ENCODE measurements at places on chromosomes 16 and 17.

- DNase-seq = no peak
Observed at GRCh38 chr17:60159479-60159866, 9.7 kb downstream of the CA4 start.

GRCh38 chr16:23134274-23134673, 15.0 kb downstream of the USP31 start:
- DNase-seq = no peak

GRCh38 chr17:76419576-76420260, 33.2 kb downstream of the UBE2O start:
- DNase-seq = no peak

GRCh38 chr17:1583556-1583955, 21.0 kb upstream of the PITPNA start:
- DNase-seq = no peak

DNA sequence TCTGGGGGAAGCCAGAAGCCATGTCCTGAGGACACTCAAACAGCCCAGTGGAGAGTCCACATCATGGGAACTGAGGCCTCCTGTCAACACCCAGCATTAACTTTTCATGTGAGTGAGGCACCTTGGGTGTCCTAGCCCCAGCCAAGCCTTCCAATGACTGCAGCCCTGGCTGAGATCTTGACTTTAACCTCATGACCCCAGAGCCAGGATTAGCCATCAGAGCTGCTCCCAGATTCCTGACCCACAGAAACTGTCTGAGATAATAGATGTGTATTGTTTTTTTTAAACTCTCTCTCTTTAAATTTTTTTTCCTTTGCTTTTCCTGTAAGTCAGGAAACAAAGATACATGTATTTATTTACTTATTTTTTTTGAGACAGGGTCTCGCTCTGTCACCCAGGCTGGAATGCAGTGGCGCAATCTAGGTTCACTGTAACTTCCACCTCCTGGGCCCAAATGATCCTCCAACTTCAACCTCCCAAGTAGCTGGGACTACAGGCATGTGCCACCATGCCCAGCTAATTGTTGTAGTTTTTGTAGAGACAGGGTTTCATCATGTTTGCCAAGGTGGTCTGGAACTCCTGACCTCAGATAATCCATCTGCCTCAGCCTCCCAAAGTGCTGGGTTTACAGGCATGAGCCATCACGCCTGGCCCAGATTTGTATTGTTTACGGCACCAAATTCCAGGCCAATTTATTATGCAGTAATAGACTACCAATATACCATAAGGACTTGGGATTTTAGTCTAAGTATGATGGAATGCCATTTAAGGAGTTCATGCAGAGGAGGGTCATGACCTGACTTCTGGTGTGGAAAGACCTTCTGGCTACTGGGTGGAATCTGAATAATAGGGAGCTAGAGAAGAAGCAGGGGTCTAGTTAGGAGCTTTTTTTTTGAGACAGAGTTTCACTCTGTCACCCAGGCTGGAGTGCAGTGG, 14.0 kb upstream of the TMEM94 start:
- DNase-seq = no peak

DNA sequence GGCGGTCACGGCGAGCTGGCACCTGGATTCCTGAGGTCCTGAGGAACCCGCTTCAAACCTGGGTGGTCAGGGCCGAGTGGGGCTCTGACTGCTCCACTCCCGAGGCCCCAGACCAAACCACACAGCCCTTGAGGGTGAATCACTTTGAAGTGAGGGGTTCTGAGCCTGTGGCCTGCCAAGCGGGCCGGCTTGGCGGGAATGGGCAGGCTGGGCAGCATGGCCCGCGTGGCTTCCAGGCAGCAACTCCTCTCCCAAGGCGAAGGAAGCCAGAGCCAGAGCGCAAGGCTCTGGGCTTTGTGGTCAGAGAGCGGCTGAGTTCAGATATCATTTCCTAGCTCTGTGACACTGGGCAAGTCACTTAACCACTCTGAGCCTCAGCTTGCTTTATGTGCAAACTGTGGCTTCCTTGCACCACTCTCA, 42.7 kb downstream of the CMIP start:
- DNase-seq = no peak

GRCh38 chr17:30389756-30390300, 11.1 kb downstream of the CPD start:
- no peak for DNase-seq

DNA sequence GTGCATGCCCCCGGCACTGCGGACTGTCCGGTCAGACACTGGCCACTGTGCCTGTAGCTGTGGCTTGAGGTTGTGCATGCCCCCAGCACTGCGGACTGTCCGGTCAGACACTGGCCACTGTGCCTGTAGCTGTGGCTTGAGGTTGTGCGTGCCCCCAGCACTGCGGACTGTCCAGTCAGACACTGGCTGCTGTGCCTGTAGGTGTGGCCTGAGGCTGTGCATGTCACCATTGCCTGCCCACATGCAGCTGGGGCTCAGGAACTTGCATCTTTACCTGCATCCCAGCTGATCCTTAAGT, 5.2 kb downstream of the MTHFSD start:
- no peak for DNase-seq

- no peak for DNase-seq
Observed at GRCh38 chr16:3797473-3797872, 80.1 kb upstream of the TRAP1 start.

DNA sequence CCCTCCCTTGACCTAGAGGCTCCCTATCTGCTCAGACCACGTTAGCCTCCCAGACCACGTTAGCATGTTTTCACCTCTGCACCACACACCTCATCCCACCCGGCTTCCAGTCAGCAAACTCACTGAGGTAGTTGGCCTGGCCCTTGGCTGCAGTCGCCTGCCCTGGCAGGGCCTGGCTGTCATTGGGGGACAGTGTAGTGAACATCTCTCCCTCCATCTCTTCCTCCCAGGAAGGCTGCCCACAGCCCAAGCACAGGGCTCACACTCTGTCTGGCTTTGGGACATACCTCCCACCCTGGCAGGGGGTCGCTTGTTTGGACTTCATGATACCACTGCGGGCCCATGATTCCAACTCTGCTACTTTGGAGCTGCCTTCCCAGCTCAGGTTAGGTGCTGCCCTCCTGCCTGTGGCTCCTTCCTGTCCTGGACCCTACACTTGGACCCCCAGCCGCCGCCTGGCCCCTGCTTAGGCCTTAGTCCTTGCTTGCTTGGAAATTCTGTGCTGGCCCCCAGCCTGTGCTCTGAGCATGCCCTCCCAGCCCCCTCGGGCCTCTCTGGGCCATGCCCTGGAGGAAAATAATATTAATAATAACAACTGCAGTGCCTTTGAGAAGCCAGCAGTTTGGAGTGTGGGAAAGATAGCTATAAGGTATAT, 167.7 kb downstream of the COPRS start:
- DNase-seq = no peak

DNA sequence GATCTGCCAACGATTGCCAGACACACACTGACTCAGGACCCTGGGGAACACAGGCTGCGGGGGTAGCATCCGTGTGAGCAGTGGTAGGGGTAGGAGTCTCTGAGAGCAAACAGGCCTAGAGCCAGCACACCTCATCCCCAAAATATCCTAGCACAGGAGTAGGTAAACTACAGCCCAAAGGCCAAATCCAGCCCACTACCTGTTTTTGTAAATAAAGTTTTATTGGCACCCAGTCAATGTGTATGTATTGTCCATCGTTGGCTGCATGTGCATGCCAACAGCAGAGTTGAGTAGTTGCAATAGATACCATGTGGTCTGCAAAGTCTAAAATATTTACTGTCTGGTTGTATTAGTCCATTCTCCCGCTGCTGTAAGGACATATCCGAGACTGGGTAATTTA, 55.5 kb upstream of the GPRC5B start:
- no peak for DNase-seq

- no peak for DNase-seq
Observed at GRCh38 chr16:63785170-63785569, 1336.7 kb downstream of the CDH11 start.

- no peak for DNase-seq
Observed at GRCh38 chr17:72063262-72063661, 57.6 kb upstream of the SOX9 start.

DNA sequence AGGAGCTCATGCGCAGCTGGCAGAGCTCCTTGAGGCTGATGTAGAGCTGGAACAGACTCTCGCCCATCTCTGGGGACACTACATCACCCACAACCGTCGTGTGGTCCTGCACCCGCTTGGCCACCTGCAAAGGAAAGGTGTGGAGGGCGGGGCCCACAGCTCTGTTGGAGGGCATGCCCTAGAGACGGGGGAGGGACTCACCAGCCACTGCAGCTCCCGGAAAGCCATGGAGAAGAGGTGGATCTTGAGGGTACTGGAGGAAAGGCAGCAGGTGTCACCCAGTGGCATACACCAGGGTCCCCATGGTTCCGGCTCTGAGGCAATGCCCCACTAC, 8.6 kb downstream of the UNC13D start:
- no peak for DNase-seq

DNA sequence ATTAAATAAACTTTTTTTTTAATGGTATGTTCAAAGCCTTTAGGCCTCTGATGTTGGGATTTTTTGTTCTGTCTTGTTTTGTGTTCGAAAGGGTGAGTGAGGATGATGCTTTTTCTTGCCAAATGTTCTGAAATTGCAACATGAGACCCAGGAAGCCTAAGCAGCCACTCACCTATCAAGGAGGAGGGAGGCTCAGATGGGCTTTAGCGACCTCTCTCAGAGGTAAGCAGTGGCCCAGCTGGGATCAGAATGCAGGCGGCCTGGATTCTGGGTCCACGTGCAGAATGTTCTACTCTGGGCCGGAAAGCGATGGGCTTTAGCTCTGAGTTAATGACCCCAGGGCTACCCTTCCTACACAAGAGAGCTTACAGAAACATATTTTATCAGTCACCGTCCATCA, 386.6 kb downstream of the SOX9 start:
- no peak for DNase-seq

- no peak for DNase-seq
Observed at GRCh38 chr17:74981979-74982662, 5.3 kb upstream of the CDR2L start.

GRCh38 chr16:49697631-49698452, 158.1 kb downstream of the ZNF423 start:
- no peak for DNase-seq

DNA sequence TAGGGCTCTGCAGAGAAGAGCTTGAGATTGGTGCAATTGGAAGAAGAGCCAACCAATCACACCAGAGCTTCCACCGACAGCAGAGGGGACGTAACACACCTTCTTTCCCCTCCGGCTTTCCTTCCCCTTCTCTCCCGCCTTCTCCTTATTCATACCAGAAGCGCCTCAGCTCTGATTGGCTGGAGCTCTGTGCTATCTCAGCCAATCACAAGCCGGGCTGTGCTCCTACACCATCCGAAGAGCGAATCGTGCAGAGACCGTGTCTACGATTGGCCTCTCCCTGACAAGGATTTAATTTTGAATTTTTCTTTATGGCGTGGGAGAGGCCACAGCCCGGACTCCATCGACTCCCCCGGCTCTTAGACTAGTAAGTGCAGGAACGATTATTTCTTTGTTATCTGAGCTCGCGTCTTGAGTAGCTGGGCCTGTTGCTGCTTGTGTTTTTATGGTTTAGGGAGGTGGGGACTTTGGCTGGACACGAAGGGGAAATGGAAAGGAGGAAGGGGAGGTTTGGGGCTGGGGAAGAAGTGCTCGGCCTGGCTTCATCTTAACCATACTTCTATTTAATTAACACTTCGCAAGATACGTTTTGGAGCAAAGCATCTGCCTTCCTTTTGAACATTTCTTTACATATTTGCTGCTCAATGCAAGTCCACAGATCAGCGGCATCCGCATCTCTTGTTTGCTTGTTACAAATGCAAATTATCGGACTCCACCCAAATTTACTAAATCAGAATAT, at the start of gene PRR11:
Gene PRR11, plus strand, starts transcription at position 308 of the 739 bp plus-strand sequence. CDS start 14,007 bp downstream, outside the sequence.
- DNase-seq = peak; percentile 98

GRCh38 chr17:48244121-48244711, 136.7 kb downstream of the SNX11 start:
- no peak for DNase-seq

GRCh38 chr17:67931227-67931626, 65.0 kb downstream of the C17orf58 start:
- DNase-seq = no peak

- DNase-seq = no peak
Observed at GRCh38 chr16:66299349-66299748, 67.1 kb upstream of the CDH5 start.

DNA sequence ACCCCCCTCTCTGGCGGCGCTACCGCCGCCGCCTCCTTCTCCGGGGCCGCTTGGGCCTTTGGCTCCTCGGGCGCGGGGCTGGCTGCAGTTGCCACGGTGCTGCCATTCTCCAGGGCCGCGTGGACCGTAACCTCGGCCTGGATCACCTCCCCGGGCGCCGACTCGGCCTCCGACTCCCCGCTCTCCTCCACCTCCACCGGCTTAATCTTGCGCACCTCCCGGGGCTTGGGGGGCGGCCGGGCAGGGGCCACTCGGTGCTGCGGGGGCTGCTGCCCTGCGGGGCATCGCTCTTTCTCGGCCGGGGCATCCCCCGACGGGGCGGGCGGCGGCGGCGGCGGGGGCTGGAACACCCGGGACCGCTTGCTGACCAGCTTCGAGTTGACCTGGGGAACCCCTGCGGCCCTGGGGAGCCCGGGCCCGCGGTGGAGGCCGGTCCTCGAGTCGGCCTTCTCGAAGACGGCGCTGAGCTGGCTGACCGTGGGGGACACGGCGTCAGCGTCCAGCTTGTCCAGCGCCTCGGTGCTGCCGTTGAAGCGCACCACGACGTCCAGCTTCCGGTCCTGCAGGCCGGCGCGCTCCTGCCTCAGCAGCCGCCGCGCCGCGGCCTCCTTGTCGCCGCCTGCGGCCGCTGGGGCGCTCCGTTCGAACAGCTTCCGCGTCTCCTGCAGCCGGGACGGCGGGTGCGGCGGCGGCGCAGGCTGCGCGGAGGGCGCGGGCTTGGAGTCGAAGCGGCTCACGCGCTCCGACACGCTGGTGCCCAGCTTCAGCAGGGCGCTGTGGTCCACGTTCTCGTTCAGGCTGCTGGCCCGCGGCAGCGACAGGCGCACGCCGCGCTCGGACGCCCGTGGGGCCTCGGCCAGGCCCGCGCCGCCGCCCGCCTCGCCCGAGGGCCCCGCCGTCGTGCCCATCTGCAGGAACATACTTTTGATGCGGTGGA, 792 bp downstream of the PPP1R9B start:
- no peak for DNase-seq

DNA sequence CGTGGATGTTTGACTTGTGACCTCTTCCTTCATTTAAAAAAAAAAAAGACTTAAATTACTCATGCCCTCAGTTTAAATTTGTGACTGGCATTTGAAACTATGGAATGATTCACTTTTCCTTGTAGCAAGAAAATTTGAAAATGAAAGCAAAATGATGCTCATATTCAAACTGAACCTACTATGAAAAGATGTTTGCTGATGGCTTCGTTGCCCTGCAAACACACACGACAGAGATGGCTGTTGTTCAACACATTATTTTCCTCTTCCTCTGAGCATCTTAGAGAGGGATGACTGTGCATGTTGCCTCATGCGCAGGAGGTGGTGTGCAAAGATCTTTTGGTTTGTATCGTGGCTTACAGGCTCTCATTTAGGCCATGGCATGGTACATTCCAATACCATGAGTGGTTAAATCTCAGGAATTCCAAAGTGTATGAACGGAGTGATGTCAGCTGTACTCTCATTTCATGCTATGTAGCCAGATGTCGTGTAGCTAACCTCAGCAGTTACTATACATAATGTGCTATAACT, 164.5 kb downstream of the PRKCA start:
- no peak for DNase-seq

- DNase-seq = no peak
Observed at GRCh38 chr17:13941781-13942180, 127.5 kb upstream of the COX10 start.

All from esophagus squamous epithelium (tissue), 5 donors.